ENCODE measurements at places on chromosomes 5 and 9. TPM values are rescaled to one million over a fixed set of nuclear protein-coding genes. Genes with fewer than 3 reads are reported as not detected.

DNA sequence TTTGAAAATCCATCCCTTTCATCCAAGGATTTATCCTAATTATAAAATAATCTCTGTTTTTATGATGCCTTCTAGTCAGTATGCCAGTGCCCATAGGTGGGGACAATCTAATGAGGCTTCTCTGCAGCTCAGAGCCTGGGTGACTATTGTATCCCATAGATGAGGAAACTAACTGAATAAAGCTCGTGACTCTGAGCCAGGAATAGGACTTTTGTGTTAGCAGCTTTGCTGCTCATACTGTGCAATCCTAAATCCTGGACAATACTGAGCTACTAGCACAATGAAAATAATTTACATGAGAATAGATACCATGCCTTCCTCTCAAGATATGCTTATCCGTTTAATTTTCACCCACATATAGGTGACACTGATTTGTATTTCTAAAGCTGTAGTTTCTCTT, 443.0 kb downstream of the PLK2 start:
- H3K4me3 ChIP-seq: no peak overlapping the region
- no peaks in the 10 kb centered on the region for H3K4me1 ChIP-seq
- H3K27ac ChIP-seq: no peak overlapping the region
- DNase-seq: no peak

DNA sequence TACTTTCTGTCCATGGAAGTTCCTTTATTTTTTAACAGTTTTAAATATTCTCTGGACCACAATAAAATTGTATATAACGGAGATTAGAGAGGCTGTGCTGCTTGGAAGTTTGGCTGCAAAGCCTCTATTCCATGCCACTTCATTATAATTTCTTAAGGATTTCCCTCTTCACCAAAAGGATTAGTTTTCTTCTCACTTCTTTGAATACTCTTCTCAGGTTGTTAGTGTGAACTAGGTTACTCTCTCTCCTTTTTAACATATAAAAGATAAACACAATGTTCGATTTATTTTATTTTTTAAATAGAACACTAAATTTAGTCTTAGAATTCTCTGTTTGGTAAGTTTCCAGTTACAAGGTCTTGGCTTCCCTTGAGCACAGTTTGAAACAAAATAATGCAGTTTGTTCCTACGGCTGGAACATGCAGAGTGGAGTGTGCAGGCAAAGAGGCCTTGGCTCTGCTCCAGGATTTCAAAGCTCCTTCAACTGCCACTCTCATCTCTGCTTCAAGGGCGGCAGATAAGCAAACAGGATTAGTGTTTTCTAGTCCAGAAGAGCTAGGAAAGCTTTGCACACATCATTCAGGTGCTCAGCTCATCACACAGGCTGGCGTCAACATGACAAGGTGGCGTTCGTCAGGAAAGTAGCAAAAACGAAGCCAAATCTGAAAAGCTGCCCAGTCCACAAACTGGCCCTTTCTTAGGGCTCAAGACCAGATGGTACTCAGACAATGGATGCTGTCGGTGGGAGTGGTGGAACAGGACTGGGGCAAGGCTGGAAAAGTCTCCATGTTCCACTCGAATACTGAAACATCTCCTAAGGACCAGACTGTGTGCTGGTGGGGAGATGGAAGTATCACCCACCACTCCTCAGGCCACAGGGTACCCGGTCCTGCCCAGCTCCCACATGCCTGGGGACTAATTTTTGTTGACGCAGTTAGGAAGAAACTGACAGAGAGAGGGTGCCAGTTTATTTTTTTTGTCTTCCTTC, 286.6 kb downstream of the CRB2 start:
- no peaks in the 10 kb centered on the region for H3K27me3 ChIP-seq
- H3K36me3 ChIP-seq: no peaks in the 10 kb centered on the region
- no peak for DNase-seq
- no peak overlapping the region for H3K4me3 ChIP-seq
- no peak overlapping the region for H3K27ac ChIP-seq

- H3K36me3 ChIP-seq: no peaks in the 10 kb centered on the region
- H3K27ac ChIP-seq: no peak overlapping the region
- H3K4me3 ChIP-seq: no peak overlapping the region
- peak; percentile 1 for DNase-seq
- no peaks in the 10 kb centered on the region for H3K4me1 ChIP-seq
These were observed 357.8 kb downstream of the TMEM167A start for GRCh38 chr5:82719368-82719767.

- no peaks in the 10 kb centered on the region for H3K27me3 ChIP-seq
- no peaks in the 10 kb centered on the region for H3K4me1 ChIP-seq
- DNase-seq: peak; percentile 54
- H3K4me3 ChIP-seq: no peak overlapping the region
- no peaks in the 10 kb centered on the region for H3K36me3 ChIP-seq
These were observed 31.7 kb upstream of the KCNMB1 start for GRCh38 chr5:170420806-170421412.

GRCh38 chr5:170353011-170353761, 36.0 kb downstream of the KCNMB1 start:
- H3K36me3 ChIP-seq: no peaks in the 10 kb centered on the region
- no peak for DNase-seq
- no peak overlapping the region for H3K4me3 ChIP-seq
- H3K27me3 ChIP-seq: peaks cover 4% of the 10 kb centered on the region
- no peak overlapping the region for H3K27ac ChIP-seq

- H3K4me3 ChIP-seq: no peak overlapping the region
- no peaks in the 10 kb centered on the region for H3K4me1 ChIP-seq
- no peak overlapping the region for H3K27ac ChIP-seq
These were observed 457.3 kb downstream of the ZNF608 start for GRCh38 chr5:124289130-124289529.

- H3K36me3 ChIP-seq: no peaks in the 10 kb centered on the region
- H3K27me3 ChIP-seq: no peaks in the 10 kb centered on the region
- H3K4me3 ChIP-seq: no peak overlapping the region
- H3K27ac ChIP-seq: no peak overlapping the region
These were observed 326.2 kb downstream of the PRR16 start for GRCh38 chr5:120790339-120790738.

GRCh38 chr9:5574097-5574496, 54.8 kb upstream of the RIC1 start:
- DNase-seq: no peak
- H3K4me3 ChIP-seq: no peak overlapping the region
- H3K27ac ChIP-seq: no peak overlapping the region
- peaks cover 11% of the 10 kb centered on the region for H3K4me1 ChIP-seq

- H3K36me3 ChIP-seq: no peaks in the 10 kb centered on the region
- H3K4me1 ChIP-seq: peaks cover 6% of the 10 kb centered on the region
- peaks cover 41% of the 10 kb centered on the region for H3K27me3 ChIP-seq
- DNase-seq: peak; percentile 21
These were observed at the start of gene TMOD1 for GRCh38 chr9:97501177-97501971. TMOD1 (plus strand) TSS chr9:97501666; CDS start chr9:97524189, 22,523 bp downstream.

DNA sequence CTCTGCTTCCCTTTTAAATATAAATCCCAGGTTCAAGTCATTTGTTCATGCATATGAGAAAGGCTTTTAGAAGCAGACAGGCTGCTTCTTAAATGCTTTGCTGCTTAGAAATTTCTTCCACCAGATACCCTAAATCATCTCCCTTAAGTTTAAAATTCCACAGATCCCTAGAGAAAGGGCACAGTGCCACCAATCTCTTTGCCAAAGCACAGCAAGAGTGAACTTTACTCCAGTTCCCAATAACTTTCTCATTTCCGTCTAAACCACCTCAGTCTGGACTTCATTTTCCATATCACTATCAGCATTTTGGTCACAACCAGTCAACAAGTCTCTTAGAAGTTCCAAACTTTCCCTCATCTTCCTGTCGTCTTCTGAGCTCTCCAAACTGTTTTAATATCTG, 679.8 kb upstream of the FTMT start:
- no peaks in the 10 kb centered on the region for H3K36me3 ChIP-seq
- no peaks in the 10 kb centered on the region for H3K27me3 ChIP-seq
- no peak overlapping the region for H3K27ac ChIP-seq
- H3K4me1 ChIP-seq: no peaks in the 10 kb centered on the region
- DNase-seq: no peak

The SLC6A18 gene
- 0.05 TPM for polyA plus RNA-seq

The TRPM3 gene
- polyA plus RNA-seq: 0.14 TPM

The DEPDC1B gene
- 4.9 TPM for polyA plus RNA-seq

The ARL10 gene
- polyA plus RNA-seq: 3.3 TPM

The PALM2AKAP2 gene
- 0.30 TPM for polyA plus RNA-seq

Data from thymus (tissue), 14 donors.